Stimulated activated CD4-positive, alpha-beta T cell treated with anti-CD3 and anti-CD28 coated beads, Interleukin-4, amount 100 ng/mL, for 48 hours (primary cell): ENCODE measurements at places on chromosomes 6 and 20.

DNA sequence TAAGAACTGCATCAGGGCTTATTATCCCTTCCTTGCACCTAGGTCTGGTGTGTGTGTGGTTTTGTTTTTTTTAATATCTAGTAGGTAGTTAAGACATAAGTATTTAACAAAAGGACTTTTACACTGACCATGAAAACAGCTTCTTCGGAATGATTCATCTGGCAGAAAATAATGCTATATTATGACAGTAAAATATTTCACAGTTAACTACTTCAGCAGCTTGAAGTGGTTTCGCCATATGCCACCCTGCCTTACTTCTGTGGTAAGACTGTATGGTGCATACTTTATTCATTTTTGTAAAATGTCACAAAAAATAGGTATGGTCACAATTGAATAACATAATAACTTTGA is 858 bp upstream of the PTPRK start:
- no peak for DNase-seq

DNA sequence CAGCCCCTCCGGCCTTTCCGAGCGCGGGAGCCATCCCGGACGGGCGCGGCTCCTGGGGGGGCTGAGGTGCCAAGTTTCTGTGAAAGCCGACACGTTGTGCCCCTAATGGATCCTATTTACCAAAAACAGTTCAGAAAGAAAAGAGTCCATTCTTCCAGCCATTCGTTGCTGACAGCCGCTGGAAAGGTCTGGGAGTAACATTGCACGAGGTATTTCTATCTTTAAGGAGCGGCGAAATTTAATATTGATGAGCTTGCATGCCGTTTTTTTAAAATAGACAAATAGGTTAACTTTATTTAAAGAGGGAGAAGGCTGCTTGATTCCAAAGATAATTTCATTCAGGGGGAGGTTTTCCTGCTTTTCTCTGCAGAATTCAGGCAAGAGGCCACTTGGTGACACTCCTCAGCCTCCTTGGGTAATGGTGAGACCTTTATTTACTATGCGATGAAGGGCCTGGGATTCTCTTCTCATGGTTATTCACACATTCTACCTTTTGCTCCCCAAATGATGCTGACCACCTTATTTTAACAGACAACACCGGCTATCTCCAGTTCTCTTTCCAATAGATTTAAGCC is 988 bp downstream of the TIAM2 start:
- DNase-seq = no peak

GRCh38 chr6:156917213-156917612 is 140.0 kb downstream of the ARID1B start:
- DNase-seq = no peak

GRCh38 chr6:130113201-130113710 is 94.9 kb downstream of the L3MBTL3 start:
- no peak for DNase-seq

DNA sequence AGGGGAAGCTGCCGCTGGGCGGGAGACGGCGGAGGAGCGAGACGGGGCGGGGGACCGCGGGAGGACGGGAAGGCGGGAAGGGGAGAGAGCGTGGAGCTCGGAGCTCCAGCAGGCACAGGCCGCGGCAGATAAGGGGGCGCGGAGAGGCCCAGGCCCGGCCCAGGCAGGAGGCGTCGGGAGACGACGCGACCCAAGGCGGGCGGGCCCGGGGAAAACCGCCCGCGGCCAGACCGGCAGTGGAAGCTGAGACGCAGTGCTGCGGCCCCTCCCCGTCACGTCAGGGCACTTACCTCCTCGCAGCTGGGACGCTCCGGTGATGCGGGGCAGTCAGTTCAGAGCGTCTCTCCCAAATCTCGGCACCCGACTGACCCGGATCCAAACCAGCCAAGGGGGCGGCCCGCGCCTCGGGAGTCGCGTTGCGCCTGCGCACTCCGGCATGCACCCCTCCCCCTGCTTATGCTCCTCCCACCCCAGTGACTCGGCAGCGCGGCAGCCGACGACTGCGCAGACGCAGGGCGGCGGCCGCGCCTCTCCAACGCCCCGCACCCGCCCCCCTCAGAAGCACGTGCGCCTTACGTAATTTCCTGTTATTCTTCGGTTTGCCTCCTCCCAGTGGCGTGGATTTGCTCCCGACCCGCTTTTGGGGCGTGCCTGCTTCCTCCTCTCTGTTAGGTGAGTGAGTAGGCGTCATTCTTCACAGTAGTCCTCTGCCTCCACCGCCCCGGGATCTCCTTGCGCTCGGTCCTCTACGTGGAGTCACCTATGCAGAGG is at the start of gene OSER1:
Gene OSER1 (minus strand): TSS at position 366 of the 771 bp plus-strand sequence. CDS start 3,814 bp downstream, outside the sequence.
- peak; percentile 96 for DNase-seq

DNA sequence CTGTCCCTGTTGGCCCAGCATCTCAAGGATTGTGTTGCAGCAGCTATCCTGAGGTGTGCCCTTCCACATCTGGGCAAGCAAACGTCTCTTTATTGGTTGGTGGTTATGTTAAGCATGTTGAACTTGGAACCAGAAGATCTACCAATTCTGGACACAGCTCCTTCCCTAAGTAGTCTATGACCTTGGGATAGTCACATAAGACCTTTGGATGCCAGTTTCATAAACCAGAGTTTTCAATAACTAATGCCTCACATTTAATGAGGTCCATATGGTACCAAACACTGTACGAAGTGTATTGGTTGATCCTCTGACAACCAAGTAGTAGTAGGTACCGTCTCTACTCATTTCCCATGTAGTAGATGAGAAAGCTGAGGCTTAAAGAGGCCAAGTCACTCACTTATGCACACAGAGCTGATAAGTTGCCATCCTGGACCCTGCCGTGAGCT is 3.7 kb downstream of the CYP24A1 start:
- DNase-seq = no peak

GRCh38 chr6:56667336-56667735 is 24.6 kb upstream of the DST start:
- no peak for DNase-seq

GRCh38 chr20:11231742-11232648 is 558.2 kb upstream of the JAG1 start:
- no peak for DNase-seq

GRCh38 chr6:24899997-24900325 is 35.8 kb downstream of the RIPOR2 start:
- peak; percentile 52 for DNase-seq

- no peak for DNase-seq
Measured at GRCh38 chr6:722608-723007, 29.7 kb upstream of the EXOC2 start.

DNA sequence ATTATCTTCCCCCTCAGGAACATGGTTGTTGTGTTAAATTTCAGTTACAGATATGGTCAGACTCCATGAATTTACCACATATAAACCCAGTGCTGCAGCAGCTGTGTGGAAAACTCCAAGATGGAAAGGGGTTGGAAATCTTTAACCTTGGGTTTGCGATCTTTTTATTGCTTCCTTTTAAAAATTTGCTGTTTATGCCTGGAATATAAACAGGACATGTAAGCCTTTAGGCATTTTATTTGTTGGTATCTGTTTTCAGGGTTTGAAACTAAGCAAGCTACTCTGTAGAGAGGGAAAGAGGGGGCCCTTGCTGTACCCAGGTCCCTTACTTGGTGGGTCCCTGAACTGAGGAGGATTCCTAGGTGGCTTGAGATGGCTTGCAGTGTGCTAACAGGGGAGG is 778 bp downstream of the PKIG start:
- DNase-seq = no peak

DNA sequence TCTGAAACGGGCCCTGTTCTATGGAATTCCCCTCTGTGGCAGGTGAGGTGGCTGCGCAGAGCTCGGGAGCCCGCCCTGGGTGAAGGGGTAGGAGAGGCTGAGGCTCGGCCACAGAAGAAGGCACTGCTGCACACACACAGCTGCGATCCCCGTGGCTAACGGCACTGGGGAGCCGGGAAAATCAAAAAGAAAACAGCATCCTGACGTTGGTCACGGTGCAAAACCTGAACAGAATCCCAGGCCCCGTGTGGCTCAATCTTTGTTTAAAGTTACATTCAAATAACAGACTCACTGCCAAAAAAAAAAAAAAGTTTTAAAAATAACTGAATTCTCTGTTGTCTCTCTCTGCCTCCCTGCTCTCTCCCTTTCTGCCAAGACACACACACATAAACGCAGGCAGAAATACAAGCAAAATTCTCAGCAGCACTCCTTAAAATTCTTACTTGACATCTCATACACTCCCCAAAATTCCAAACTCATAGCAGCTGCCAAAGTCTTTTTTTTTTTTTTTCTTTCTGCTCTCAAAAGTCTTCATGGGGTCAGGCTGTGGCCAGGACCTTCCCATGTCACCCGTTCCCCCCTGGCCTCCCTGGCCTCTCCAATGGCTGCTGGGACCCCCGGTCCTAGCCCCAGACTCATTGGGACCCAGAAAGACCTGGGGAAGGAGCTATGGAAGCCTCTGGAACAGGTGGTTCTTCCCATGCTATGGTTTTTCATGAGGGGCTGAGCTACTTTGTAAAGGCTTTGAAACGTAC is 248.8 kb downstream of the TTLL2 start:
- DNase-seq = no peak

- peak; percentile 30 for DNase-seq
Measured at GRCh38 chr6:33428224-33428965, 8.5 kb downstream of the SYNGAP1 start.

DNA sequence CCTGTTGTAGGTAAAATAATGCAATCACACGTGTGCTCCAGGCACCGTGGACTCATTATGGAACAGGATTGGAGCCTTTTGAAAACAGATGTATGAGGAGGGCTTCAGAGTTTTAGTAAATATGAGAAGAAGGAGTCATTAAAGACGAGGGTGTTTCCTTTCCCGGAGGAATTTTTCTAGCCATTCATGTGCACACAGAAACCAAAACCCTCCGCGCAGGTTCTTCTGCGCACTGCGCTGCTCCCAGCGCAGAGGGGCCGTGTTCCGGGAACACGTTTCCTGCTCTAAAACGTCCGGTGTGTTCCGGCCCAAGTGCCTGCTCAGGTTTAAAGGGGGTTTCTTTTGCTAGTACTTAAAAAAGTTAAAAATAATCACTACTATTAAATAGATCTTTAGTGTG is 11.6 kb downstream of the GPR31 start:
- no peak for DNase-seq

DNA sequence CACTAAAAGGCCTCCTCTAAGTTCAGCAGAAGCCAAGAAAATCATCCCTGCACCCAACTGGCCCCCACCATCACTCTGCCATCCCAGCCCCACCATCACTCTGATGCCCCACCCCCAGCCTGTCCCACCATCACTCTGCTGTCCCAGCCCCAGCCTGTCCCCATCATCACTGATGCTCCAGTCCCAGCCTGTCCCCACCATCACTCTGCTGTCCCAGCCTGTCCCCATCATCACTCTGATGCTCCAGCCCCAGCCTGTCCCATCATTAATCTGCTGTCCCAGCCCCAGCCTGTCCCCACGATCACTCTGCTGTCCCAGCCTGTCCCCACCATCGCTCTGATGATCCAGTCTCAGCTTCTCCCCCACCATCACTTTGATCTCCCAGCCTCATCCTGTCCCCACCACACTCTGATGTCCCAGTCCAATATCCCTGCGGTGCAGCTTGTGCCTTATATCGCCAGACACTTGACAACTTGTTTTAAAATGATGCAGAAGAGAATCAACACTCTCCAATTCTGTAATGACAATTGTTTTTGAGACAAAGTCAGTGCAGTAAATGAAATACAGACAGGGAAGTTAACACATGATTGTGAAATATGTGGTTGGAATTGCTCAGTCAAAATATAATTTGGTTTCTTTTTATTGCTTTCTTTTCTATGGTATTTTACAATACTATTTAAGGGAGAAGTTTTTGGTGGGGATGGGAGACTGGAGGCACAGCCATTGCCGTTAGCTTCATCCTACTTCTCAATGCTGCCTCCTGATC is 100.8 kb downstream of the TNFAIP3 start:
- DNase-seq = no peak

DNA sequence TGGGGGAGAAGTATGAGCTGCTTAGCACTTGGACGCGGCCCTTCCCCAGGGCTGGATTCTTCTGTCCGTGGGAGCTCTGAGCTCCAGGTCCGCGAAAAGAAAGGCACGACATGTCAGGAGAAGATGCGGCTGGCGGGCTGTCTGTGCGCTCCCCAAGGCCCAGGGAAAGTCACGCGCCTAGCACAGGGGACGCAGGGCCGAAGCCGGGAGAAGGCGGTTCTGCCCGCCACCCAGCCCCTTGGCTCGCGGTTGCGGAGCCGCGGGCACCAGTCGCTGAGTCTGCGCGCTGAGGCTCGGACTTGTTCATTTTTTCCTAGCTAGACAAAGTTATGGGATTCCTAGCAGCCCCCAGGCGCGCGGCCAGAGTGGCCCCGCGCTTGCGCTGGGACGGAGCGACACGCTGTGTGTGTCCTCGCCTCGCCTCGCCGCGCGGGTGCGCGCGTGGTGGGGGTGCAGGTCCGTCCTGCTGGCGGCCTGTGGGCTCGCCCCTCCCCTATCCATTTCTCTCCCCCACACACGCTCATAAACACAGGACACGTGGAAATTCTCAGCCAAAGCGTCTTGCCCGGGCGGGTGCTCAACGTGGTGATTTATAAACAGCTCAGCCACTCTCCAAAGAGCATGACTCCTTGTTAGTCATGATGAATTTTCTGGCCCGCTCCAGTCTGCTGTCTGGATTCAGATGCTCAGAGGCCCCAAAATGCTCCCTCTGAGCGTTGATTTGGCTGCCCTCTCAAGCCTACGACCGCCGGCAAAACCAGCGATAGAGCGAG is 1.9 kb upstream of the POU3F2 start:
- DNase-seq = no peak

DNA sequence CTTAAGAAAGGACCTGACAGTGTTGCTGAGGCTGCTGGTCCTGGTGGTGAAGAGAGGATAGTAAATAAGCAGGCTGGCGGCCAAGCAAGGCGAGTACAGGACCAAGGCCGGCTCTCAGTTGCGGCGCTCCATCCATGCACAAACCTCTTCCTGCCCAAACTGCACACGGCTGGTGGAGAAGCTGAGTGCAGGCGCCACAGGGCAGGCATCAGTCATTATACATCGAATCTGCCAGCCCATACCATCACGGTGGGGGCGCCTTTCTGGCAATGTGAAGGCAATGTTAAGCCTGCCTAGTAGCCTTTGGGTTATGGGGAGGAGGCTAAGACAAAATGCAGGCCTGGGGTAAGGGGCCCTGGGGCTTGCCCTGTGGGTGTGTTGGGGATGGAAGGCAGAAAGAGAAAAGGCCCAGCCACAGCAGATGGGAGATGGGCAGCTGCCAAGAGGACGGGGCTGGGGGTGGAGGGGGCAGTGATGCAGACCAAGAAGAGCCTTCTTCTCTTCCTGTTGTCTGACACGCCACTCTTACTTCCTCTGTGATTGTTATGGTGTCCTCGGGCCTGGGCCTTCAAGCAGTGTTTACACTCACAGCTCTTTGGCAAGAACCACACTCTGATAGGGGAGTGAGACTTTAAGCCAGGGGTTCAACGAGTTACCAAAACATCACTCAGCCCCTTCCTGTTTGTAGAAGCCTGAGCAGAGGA is 20.3 kb upstream of the KCNK16 start:
- no peak for DNase-seq

DNA sequence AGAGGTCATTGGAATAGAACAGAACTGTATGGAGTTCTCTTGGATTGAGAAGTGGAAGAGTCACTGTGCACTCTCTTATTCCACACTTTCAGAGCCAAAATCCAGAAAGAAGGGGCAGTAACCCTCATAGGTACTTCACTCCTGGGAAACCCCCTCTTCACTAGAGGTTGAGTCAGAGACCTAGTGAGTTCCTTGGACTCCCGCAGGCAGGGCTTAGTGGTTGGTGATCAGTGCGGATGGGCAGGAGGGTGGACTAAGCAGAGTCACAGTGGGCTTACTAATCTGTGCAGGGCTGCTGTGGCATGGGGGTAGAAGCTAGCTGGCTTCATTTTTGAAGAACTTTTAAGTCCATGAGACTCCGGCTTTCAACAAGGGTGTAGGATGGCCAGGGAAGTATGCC is 95.0 kb upstream of the MLN start:
- no peak for DNase-seq
